Right ventricle myocardium superior (tissue), 1 donor: ENCODE measurements at places on chromosomes 7 and 10.

- DNase-seq = no peak
These were observed 186.8 kb downstream of the CELF2 start for GRCh38 chr10:11204351-11204942.

DNA sequence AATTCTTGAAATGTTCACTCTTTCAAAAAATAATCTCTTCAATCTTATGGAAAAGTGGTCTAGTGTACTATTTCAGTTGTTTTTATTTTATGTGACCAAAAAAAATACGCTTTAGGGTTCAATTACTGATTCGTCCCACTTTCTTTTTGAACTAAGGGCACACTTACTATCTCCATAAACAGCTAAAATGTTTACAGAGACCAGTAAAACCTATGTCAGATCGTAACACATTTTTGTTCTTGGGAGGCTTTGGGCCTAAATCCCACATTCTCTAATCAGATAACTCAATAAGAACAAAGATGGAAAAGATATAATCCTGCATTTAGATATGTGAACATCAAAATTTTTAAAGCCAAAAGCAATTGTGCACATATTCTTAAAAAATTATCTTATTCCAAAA is 29.8 kb upstream of the EPC1 start:
- no peak for DNase-seq

- no peak for DNase-seq
These were observed 174.7 kb upstream of the CSTF2T start for GRCh38 chr10:51874131-51874530.

DNA sequence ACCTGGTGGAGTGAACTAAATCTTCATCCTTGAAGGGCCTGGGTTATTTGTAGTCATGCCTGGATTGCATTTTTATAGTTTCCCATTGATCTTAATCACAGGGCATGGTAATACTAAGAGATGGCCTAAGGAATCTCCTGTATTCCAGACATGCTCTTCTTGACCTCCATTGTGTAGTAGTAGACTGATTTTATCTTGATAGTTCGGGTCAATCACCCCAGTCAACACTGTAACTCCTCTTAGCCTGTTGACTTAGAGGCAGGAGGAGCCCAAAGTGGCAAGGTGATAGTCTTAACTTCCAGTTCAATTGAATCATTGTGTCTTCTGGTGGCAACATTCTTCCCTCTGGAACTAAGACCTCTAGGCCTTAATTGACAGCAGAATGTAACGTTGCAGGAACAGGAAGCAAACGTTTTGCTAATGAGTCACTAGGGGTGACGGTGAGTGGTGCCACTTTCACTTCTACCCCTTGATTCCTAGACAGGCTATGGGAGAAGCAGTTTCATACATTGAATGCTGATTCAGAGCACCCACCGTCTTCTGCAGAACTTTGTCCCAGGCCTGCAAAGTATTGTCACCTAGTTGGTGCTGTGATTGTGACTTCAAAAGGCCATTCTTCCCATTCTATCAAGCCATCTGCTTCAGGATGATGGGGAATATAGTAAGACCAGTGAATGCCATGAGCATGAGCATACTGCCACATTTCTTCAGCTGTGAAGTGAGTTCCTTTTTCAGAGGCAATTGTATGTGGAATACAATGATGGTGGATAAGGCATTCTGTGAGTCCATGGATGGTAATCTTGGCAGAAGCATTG is 24.0 kb upstream of the PAPSS2 start:
- DNase-seq = no peak

DNA sequence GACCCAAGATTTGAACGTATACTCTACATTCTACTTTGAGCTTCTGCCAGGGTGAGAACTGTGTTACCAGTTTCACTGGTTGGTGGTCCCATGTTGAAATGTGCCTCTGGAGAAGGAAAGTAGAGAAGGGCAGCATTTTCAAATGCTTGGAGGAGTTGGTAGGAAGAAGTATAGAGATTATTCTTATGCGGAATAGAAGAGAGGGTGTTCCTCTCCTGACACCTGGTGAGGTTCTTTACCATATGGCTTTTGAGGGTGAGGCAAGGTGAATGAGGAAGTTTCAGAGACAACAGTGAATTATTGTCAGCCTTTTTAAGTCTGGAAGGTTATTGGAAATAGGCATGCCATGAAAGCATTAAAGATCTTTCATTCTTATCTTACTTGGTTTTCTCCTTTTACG is 34.3 kb downstream of the R3HCC1L start:
- DNase-seq = no peak

GRCh38 chr7:114459574-114459973 is 45.0 kb downstream of the FOXP2 start:
- no peak for DNase-seq

- no peak for DNase-seq
These were observed 1496.3 kb downstream of the REEP3 start for GRCh38 chr10:65017523-65017922.

DNA sequence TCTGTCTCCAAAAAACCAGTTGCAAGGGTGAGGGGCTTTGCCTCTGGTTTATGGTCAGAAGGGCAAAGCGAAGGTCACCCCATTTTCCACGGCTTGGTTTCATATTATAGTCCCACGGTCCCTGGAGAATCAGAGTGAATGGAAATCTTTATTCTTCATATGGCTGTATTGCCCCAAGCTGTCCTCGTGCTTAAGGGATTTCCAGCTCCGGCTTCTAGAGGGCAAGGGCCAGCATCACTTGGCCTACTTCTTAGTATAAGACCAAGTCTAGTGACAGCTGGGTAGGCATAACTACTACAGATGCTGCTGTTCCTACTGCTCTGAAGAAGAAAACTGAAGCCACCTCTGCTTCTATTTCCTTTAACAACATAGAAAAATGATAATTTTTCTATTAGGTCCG is 63.2 kb downstream of the PARP12 start:
- DNase-seq = no peak

DNA sequence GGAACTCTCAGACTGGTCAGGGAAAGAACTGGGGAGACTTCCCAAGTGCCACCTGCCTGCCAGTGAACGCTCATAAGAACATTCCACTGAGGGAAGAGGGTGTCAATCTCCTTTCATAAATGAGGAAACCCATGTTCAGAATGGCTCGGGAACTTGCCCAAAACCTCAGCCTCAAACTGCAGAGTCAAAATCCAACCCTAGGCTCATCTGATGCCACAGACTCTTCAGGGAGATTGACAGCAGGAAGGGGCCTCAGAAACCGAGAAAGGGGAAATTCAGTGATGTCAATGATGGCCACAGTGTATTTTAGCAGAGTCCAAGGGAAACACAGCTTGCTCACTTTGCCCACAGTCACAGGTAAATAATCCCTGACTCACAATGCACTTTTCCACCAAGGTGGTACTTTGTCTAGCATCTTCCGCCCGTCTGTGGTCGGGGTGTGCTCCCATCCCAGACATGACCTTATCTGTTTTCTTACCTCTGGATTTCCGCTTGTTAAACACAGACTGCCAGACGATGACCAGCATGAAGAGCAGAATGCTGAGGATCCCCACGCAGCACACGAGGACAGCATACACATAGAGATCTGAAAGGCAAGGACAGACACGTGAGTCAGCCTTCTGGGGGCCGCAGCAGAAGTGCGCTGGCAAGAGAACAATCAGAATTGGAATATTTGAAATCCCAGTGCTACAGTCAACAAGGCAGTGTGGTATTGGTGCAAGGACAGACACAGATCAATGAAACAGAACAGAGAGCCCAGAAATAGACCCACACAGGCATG is 38.4 kb downstream of the VSTM4 start:
- no peak for DNase-seq

- no peak for DNase-seq
These were observed 39.2 kb upstream of the MKLN1 start for GRCh38 chr7:131288450-131288849.

DNA sequence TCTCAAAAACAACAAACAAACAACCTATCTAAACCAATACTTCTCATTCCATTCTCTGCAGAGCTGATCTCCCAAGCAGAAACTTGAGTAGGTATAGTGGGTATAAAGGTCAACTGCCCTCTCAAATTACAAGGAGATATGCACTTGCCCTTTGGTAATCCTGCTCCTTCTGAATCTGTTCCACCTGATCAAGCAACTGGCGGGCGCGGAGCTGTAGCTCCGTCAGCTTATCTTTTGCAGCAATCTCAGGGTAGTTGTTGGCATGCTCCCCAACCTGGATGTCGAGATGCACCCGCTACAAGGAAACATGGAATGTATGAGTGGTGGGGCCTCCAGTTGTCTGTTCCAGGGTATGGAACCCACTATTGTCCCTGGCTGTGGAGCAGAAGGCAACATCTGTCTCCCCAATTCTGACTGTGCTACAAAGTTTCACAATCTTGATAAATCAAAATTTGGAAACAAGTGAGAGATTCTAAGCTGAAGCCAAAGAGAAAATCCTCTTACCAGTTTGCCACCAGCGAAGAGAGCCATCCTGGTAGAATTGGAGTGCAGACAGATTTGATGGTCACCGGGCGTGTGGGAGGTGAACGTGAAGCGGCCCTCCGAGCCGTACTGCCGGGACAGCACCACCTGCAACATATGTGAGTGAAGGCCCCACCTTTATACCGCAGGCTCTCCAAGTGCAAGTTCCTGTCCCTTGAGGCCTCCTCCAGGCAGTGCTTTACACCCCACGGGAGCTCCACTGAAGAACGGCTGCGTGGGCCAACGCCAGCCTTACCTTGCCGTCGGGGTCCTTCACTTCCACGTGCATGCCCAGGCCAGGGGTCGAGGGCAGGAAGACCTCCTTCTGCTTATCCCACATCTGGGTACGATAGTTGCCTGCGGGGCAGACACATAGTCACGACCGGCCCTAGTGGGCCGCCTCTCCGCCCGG is 819 bp downstream of the TMED4 start:
- DNase-seq = no peak

DNA sequence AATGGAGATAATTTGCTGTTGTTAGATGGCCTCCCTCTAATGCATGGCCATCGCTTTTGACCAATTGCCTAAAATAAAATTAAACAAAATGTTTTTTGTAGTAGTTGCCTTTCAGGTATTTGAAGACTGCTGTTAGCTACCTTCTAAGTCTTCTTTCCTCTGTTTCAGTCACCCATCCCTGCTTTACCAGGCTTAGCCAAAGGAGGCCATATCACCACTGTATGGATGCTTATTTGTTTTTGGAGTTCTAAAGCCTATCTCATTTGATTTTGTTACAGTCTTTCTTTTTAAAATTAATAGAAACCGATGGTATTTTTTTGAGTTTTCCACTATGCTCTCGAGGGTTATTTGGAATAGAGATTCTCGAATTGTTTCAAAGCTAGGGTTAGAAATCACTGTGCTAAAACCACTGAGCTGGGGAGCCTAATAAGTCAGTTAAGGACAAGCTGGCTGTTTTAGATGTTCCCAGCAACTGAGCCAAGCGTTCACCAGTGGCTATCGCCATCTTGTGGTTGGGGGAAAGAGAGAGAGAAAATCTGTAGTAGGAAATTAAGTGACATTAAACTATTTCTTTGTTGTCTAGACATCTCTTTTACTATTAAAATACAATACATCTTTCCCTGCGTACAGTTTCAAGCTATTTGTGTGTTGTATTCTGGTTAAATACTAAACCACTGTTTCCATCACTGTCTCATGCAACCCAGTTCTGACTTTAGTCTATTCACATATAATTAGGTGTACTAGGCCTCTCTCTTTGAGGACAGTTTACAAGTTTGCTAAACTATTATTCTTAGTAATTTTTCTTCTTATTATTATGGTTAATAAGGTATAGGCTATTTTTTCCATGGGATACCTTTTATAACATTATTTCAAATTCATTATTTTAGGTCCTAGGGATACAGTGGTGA is 52.2 kb downstream of the GPR158 start:
- DNase-seq = no peak

GRCh38 chr7:38699471-38699870 is 68.3 kb upstream of the AMPH start:
- no peak for DNase-seq

DNA sequence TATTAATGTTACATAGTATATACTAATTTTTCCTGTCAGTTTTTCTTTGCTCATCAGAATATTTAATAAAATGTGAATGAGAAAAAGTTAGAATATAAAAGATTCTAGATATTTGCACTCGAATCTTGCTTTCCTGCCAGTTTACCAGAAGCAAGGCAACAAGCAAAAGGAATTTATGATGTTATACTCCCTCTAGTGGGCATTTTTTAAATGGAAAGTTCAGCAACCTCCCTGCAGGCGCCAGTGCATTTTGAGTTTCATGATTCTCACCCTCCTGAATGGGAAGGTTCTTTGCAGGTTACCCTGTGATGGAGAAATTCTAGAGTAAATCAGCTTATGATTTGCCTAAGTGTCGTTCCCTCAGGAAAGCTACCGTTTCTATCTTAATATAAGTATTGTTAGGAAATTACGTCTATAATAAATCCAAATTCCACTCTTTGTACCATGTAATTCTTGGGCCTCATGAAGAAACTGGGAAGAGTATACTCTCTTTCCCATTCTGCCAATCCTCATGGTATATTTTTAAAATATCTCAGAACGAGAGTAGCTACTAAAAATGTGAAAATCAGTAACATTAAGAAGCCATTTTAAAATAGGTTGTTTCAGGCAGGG is 350.0 kb downstream of the CRPPA start:
- no peak for DNase-seq

- DNase-seq = no peak
These were observed 16.3 kb downstream of the TM9SF3 start for GRCh38 chr10:96570511-96570910.

DNA sequence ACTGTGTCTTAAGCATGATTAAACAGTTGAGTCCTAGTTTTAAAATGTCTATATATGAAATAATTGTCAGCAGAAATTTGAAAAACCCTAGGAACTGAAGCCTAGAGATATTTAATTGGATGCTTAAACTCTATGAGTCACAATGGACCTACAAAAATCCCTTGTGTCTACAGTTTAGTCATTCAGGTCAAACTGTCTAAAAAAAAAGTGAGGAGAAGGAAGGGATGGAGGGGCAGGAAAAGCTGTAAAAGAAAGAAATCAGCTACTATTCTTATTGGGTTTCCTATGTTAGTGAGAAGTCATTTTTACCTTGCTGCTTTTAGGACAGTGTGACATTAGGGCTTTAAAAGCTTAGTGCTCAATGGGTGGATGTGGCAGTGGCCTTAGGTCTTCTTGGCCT is 406.1 kb upstream of the FZD8 start:
- no peak for DNase-seq

GRCh38 chr10:52280051-52280450 is 34.0 kb upstream of the DKK1 start:
- no peak for DNase-seq

DNA sequence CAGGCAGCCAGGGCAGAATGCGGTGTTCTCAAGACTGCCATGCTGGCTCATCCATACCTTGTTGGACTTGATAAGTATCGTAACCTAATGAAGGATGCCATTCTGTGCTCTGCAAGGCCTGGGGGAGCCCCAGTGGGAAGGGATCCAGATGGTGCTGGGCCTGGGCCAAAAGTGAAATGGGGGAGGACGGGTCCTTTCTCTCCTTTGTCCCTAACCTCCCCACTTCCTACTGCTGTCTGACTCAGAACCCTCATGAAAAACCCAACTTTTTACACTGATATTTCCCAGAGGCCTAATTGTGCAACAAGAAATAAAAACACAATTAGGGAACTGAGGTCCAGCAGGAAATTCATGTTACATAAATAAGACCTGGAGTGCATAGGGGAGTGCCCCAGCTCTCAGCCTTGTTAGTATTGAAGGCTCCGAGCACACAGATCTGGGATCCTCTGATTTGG is 193.7 kb upstream of the SVIL start:
- no peak for DNase-seq
